Activated B cell treated with CpG ODN at 0.5 μM for 24 hours (primary cell): ENCODE measurements at places on chromosomes 5 and 9.

GRCh38 chr5:15683332-15683731 lies 183.4 kb downstream of the FBXL7 start:
- no peak for DNase-seq

DNA sequence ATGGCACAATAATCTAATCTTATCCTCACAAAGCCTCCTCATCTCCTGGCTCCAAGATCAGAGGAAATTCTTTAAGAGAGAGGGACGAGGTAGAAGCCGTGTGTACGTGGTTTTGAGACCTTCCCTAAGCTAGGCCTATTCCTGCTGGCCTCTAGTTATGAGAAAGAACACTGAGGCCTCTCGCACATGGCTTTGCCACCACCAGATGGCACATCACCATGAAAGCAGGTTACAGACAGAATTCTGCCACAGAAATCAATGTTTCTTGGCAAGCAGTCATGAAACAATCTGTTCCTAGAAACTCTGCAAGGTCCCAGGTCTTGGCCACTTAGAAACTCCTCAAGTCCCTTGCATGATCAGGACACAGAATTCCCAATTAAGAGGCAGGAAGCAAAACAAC lies 268.2 kb upstream of the TAS2R1 start:
- DNase-seq: no peak

DNA sequence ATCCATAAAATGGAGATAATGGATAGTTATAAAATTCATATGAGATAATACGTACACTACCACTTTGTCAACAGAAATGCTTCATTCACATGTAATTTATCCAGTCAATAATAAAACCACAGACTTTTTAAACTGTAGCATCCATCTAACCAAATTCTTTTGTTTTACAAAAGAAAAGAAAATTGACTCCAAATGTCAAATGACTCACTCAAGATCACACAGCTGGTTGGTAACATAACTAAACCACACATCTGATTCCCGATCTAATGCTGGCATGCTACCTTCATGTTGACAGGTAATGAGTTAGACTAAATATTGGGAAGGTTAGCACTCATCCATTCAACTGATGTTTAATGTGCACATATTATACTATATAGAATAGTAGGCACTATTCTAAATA lies 4.9 kb downstream of the FRMD3 start:
- DNase-seq: no peak

DNA sequence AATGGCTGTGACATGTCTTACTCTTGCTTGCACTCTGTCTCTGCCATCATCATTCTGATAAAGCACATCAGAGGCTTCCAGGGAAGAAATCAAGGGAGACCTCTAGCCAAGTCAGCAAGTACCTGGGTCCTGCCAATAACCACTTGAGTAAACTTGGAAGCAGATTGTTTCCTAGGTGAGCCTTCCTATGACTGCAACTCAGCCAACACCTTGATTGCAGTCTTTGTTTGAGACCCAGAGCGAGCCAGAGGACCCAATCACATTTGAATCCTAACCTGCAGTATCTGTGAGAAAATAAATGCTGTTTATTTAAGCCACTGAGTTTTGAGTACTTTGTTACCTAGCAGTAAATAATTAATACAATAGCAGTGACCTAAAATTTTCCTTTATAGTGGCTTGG lies 356.8 kb upstream of the CHD1 start:
- no peak for DNase-seq

DNA sequence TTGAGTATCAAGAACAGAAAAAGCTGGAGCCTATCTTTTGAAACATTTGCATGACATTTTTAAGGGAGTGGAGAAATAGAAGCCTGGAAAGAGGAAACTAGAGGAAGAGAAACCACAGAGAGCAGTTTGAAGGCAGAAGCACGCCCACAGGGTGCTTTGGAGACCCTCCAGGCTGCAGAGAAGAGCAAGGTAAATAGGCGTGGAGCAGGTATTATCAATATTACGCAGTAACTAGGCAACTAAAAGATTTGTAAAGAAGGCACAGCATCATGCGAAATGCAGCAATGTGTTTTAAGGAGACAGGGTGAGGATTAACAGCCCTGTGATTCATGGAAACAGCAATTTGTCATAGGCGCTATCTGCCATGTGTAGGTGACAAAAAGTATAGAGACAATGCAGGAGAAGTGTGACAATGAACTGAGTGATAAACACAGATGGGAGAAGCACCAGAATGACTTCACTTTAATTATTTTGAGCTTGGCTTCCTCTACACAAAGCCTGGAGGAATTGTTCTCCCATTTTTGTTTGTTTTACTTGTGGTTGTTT lies 281.2 kb downstream of the BRINP1 start:
- DNase-seq: no peak

GRCh38 chr5:133403741-133404364 lies 208.5 kb downstream of the FSTL4 start:
- DNase-seq: no peak

GRCh38 chr9:33245341-33245740 lies 5.4 kb downstream of the SPINK4 start:
- no peak for DNase-seq

- DNase-seq: no peak
Measured at GRCh38 chr5:100890461-100891008, 12.5 kb downstream of the ST8SIA4 start.

GRCh38 chr5:87499478-87500410 lies 87.0 kb upstream of the CCNH start:
- DNase-seq: no peak

DNA sequence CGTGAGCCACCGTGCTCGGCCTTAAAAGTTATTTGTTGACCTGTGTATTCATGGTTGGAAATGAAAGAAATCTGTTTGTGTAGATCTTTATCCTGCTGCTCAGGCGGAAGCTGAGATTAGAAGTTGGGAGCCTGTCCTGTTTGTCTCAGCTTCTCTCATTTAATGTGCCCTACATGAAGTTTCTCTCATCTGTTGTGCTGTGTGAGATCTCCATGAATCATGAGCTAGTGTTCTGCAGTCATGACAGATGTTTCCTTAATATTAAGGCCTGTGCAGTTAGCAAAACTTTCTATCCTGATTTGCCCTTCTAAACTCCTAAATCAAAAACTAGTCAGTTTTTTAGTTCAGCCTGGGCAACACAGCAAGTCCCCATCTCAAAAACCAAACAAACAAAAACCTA lies 59.5 kb downstream of the FAM78A start:
- DNase-seq: no peak

- no peak for DNase-seq
Measured at GRCh38 chr9:81363916-81364480, 325.3 kb downstream of the TLE1 start.

DNA sequence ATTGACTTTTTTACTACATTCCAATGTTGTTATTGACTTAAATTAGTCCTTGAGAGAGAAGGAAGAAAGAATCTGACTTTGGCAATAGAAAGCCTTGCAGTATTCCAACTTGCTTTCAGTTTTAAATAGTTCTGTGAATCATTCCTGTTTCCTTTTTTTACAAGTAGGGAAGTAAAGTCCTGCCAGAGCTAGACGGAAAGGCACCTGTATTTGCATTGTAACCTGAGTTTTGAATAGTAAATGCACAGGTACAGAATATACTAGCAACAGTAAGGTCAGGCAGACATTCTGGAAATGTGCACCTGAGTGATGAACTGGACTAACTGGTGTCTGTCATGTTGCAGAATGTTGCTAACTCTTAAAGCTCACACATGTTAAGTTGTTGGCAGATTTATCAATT lies 100.9 kb downstream of the PRKACG start:
- DNase-seq: no peak

- no peak for DNase-seq
Measured at GRCh38 chr5:78927657-78928282, 57.3 kb downstream of the ARSB start.

GRCh38 chr9:12680341-12680740 lies 12.8 kb upstream of the TYRP1 start:
- no peak for DNase-seq

GRCh38 chr9:110175275-110175968 lies 32.5 kb downstream of the C9orf152 start:
- no peak for DNase-seq

GRCh38 chr9:126623667-126624478 lies 10.1 kb downstream of the LMX1B start:
- DNase-seq: no peak

DNA sequence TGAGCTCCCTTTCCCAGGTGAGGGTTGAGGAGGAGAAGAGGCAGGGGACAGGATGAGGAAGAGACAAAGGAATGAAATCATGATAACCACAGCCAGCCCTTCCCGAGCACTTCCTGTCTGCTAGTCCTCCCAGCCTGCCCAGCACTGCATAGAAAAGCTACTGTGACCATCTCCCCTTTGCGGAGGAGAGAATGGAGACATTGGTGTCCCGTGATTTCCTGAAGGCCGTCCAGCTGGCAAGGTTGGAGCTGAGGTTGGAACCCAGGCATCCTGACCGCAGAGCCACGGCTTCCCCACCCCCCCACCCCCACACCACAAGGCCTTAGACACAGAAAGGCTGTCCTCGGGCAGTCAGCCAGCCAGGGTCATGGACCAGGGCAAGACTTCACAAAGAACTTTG lies 131.1 kb upstream of the ICE1 start:
- DNase-seq: no peak

- DNase-seq: peak; percentile 22
Measured at GRCh38 chr9:33415501-33416038, 13.2 kb upstream of the AQP7 start.

GRCh38 chr5:134153657-134154056 lies 23.1 kb downstream of the SKP1 start:
- no peak for DNase-seq

GRCh38 chr9:129209580-129209979 lies 31.5 kb upstream of the IER5L start:
- DNase-seq: no peak

DNA sequence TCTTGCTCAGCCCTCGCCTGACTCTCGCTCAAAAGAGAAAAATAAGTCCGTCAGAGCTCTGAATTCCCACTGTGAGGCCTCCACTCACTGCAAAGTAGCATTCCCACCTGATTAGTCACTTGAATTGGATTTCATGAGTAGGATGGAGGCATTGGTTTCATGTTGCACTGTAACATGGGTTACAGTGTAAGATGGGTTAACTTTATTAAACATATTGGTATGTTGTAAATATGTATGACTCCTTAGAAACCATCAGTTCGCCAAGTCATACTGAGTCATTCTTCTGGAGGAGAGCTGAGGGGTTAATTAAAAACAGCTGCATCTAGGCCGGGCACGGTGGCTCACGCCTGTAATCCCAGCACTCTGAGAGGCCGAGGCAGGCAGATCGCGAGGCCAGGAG lies 93.8 kb upstream of the BNC2 start:
- DNase-seq: no peak

GRCh38 chr5:140116716-140117115 lies 2.8 kb downstream of the PURA start:
- DNase-seq: no peak

GRCh38 chr9:96854651-96855273 lies 448 bp upstream of the ZNF782 start:
- no peak for DNase-seq

DNA sequence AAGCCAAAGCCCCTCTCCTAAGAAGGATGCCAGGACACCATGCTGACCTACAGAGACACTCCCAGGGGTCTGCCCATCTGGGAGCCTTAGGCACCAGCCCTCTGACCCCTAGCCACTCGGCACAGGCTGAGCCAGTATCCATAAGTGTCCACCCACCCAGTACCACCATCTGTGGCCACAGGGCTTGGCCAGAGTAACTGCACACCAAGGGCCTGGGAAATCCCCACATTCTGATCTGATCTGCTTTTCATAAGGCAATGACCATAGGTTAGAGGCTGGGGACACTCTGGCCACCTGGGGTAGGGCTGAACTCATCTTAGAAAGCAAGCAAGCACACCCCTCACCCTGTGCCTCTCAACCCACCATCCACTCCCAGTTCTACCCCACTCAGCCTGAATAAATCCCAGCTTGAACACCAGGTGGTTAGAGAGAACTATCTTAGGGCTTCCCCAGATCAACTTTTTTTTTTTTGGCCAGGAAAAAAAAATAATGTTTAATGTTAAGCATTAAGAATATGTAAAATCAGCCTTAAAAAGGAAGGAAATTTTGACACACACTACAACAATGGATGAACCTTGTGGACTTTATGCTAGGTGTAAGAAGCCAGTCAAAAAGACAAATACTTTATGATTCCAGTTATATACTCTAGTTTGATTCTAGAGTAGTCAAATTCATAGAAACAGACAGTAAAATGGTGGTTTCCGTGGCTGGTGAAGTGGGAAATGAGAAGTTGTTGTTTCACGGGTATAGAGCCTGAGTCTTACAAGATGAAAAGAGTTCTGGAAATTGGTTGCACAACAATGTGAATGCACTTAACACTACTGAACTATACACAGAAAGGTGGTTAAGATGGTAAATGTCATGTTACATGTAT lies 6.2 kb downstream of the GNPDA1 start:
- no peak for DNase-seq

- DNase-seq: no peak
Measured at GRCh38 chr5:141958546-141959172, 657 bp upstream of the PCDH12 start.

DNA sequence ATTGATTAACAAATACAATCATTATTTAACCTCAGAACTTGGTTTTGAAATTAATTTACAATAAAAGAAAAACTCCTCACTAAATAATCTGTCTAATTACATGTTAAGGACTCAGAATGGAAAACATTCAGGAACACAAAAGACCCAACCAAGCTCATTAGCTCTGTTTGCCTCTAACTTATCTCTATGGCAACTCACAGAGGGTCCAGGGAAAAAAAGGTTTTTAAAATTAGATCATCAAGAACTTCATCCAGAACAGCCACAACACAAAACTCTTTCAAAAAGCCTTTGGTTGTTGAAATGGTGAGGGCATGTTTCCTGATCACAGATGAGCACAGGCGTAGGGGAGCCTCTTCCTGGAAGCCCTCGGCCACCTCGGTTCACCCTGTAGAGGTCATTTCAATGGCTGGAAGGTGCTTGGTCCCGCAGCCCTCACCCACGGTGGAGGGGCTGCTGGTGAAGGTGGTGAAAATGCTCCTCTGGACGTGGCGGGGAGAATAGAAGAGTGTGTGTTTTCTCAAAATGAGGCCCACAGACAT lies 17.2 kb upstream of the TCF7 start:
- DNase-seq: no peak

DNA sequence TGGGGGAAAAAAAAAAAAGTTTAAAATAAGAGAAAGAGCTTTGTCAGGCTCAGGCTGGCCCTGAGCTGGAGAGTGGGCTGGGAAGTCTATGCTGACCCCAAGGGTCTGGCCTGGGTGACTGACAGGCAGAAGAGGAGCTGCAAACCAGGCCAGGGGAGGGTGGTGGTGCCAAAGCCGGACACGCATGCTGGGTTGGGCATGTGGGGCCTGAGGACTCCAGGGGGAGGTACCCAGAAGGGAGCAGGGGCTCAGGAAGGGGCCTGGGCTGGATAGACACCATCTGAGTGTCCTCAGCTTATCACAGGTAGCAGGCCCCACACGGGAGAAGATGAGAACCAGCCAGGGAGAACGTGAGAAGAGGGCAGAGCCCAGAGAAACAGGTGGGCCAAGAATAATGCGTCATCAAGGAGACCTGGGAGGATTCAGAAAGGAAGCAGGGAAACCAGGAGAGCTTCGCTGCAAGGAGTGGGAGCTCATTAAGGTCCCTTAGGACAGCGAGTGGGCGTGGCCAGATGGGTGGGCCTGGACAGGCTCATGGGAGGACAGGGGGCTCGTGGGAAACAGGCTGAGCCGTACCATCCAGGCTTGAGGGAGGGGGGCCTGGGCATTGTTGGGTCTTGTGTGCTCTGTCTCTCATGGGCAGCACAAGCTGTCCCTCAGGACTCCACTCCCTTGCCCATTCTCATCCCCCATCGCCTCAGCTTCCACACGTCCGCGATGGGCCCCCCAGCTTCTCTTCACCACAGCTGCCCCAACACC lies 16.0 kb downstream of the TMOD1 start:
- DNase-seq: no peak
